Type B pancreatic cell (in vitro differentiated cells): ENCODE measurements at places on chromosomes 3 and 15.

DNA sequence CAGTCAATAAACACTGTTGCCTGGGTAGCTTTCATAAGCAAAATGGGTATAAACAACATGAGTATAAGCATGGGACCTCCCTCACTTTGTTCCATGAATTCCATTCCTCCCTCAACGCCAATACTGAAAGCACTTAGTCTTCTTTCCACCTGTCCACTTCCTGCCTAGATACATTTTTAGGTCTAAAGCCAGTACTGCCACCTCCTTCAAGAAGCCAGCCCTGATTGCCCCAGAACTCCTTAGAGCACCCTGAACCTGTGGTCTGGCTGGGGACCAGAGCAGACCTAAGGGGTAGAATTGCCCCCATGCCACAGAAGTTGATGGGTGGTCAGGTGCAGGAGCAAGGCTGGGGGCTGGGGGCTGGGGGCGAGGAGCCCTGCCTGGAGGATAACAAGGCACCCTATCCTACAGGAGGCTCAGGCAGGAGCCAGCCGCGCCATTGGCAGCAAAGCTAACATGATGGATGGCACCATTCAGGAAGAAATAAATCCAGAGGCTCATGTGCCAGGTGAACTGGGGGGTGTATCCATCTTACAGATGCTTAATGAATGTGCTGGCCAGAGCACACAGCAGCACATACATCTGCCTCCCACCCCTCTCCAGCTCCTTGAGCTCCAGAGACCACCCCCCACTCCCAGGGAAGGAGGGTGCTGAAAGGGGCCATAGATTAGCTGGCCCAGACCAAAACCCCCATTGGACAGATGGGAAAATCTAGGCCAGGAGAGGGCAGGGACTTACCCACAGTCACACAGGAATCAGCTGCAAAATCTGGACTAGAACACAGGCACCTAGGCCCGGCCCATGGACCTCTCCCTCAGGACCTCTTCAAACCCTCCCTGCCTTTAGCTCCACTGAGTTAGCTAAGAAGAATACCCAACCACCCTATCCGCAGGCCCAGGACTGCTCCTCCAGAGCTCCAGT lies 113.8 kb upstream of the LINGO1 start:
- DNase-seq: no peak

DNA sequence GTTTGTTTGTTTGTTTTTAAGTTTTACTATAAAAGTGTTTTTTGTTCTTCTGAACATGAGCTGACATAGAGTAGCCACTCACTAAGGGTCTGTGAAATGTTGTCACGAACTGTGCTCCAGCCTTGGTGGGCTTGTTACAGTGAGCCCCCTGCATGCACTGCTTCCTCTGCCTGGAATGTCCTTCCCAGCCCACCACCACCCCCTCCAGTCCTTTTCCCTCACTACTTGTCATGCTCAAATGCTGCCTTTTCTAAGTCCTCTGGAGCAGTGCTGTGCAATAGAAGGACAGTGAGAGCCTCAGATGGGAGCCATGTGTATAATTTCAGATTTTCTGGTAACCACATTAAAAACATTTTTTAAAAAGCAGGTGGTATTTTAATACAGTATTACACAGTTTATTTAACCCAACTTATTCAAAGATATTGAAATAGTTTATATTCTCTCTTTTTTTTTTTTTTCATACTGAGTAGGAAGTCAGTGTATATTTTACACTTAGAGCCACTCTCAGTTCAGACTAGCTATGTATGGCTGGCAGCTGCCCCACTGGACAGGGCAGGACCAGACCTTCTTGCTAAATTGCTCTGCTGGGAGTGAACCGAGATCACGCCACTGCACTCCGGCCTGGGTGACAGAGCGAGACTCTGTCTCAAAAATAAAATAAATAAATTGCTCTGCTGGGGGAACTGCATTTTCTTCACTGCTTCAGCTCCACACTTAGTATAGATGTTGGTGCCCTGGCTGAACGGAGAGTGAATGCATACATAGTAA lies 26.9 kb downstream of the MKRN2OS start:
- no peak for DNase-seq

- no peak for DNase-seq
Observed at GRCh38 chr3:170701696-170702678, 116.1 kb upstream of the SLC7A14 start.

- no peak for DNase-seq
Observed at GRCh38 chr3:47193871-47194859, 30.3 kb upstream of the SETD2 start.

- no peak for DNase-seq
Observed at GRCh38 chr3:151290673-151291072, 12.3 kb upstream of the P2RY14 start.

GRCh38 chr15:73632670-73633058 lies 525 bp downstream of the NPTN start:
- DNase-seq: peak; percentile 76

DNA sequence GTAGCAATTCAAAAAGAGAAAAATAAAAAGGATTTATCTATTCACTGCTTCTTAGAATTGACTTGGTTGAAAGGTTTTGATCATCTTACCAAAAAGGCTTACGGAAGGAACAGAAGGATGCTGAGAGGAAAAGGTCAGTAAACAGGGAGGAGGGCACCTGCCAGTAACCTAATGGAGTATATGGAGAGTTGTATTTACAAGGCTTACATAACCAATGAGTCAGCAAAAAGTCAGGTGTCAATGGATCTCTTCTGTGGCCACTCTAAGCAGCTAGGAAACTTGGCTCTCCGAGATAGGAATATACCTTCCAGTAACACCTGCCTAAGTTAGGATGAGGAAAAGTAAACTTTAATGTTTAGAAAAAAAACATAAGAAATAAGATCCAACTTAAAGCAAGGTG lies 80.5 kb upstream of the PLXND1 start:
- no peak for DNase-seq

DNA sequence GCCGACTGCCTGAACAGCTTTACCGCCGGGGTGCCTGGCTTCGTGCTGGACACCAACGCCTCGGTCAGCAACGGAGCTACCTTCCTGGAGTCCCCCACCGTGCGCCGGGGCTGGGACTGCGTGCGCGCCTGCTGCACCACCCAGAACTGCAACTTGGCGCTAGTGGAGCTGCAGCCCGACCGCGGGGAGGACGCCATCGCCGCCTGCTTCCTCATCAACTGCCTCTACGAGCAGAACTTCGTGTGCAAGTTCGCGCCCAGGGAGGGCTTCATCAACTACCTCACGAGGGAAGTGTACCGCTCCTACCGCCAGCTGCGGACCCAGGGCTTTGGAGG lies 815 bp downstream of the SPINT1 start:
- DNase-seq: no peak

DNA sequence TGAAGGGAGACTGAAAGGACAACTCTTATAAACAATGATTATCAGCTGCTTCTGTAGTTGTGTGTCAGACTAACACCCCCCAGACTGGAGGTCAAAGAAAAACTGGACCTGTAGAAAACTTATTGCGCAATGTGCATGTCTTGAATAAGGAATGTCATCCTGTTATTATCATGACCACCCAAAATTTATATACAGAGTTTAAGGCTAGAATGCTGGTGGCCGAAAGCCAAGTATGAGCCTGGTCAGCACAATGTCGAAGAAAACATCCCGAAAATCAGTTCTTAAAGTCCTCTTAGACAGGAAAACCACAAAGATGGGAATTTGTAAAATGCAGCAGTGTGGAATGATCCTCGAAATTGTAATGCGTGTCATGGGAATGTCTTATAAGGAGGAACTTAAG lies 29.3 kb downstream of the RFTN1 start:
- DNase-seq: no peak

GRCh38 chr3:10949197-10949596 lies 43.4 kb upstream of the SLC6A1 start:
- no peak for DNase-seq

DNA sequence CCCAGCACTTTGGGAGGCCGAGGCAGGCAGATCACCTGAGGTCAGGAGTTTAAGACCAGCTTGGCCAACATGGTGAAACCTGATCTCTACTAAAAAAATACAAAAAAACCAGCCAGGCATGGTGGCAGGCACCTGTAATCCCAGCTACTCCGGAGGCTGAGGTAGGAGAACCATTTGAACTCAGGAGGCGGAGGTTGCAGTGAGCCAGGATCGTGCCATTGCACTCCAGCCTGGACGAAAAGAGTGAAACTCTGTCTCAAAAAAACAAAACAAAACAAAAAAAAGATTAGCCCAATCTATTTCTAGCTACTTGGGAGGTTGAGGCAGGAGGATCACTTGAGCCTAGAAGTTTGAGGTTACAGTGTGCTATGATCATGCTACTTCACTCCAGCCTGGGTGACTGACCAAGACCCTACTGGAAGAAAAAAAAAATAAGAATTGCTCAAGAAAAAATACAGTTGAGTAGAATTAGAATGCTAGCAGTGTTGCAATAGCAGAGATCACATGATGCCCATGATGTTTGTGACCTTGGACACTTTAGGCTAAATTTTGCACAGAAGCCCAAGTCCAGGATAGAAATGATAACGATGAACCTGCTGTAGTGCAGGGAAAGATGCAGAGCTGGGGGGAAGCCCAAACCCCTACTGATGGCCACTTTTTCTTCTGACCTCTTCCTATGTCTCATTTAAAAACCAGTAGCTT lies 162.2 kb downstream of the LPP start:
- DNase-seq: no peak

- no peak for DNase-seq
Observed at GRCh38 chr15:72965671-72966070, 86.6 kb upstream of the NEO1 start.

GRCh38 chr15:89976246-89976600 lies 24.9 kb upstream of the ZNF710 start:
- no peak for DNase-seq

- no peak for DNase-seq
Observed at GRCh38 chr3:36496684-36497633, 116.7 kb downstream of the STAC start.

DNA sequence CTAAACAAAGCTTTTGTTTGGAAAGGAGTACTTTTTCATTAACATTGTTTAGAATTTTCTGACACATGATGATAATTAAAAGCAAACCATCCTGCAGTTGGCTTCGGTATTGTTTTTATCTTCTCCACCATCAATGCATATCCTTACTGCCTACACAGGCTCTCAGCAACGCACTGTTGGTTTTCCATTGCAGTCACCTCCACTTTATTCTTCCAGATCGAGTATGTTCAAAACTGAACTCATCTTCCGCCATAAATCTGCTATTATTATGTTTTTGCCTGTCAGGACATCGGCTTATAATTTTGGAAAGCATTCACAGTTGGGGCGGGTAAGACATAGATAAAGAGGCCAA lies 589 bp upstream of the SENP5 start:
- no peak for DNase-seq

- DNase-seq: no peak
Observed at GRCh38 chr15:31476866-31477265, 150.2 kb downstream of the KLF13 start.

DNA sequence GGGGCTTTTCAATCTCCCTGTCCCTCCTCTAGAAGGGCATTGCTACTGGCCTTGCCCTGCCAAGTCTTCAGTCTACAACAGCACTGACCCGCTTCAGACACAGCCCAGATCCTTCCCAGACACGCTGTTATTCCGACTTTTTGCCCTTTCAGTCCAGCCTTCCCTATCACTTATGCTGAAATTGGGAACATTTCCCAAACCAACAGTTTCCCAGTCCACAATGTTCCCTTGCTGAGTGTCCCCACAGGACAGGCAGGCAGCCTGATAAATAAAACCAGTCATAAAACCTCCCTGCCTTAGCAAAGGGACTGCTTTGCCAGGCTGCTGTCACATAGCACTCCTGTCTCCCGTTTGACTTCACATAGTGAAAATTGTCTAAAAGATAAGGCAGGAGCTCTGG lies 43.5 kb downstream of the GOLGA6L2 start:
- DNase-seq: no peak

DNA sequence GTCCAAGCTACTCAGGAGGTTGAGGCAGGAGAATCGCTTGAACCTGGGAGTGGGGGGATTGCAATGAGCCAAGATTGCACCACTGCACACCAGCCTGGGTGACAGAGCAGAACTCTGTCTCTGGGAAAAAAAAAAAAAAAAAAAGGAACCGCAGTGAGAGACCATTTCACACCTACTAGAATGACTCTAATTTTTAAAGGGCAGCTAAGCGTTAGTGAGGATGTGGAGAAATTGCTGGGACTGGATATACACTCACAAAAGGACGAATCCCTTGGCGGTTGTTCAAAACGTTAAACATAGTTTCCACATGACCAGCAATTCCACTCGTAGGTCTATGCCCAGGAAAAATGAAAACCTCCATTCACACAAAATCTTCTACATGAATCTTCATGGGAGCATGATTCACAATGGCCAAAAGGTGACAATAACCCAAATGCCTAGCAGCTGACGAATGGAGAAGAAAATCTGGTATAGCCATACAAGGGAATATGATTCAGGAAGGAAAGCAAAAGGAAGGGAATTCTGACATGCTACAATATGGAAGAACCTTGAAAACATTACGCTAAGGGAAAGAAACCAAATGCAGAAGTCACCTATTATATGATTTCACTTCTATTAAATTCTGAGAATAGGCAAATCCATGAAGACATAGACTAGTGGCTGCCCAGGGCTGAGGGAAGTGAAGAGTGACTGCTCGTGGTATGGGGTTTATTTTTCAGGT lies 127.0 kb downstream of the CHSY1 start:
- no peak for DNase-seq

GRCh38 chr3:52530918-52531826 lies 2.5 kb downstream of the NT5DC2 start:
- DNase-seq: no peak

DNA sequence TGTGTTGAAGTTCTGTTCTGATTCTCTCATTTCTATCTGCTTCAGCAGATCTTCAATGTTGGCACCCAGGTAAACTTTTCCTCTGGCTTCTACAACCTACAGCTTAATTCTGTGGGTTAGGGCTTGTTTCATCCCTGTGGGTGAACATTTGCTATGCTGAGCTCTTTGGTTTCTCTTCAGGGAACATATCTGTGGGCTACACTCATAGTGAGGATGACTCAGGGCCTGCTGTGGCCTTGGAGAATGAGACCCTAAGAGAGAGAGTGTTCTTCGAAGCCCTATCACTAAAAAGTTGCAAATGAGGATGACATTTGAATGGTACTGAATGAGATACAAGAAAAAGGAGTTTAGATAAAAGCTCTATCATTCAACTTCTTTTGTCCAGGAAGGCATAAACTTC lies 346.2 kb upstream of the CBLB start:
- no peak for DNase-seq

DNA sequence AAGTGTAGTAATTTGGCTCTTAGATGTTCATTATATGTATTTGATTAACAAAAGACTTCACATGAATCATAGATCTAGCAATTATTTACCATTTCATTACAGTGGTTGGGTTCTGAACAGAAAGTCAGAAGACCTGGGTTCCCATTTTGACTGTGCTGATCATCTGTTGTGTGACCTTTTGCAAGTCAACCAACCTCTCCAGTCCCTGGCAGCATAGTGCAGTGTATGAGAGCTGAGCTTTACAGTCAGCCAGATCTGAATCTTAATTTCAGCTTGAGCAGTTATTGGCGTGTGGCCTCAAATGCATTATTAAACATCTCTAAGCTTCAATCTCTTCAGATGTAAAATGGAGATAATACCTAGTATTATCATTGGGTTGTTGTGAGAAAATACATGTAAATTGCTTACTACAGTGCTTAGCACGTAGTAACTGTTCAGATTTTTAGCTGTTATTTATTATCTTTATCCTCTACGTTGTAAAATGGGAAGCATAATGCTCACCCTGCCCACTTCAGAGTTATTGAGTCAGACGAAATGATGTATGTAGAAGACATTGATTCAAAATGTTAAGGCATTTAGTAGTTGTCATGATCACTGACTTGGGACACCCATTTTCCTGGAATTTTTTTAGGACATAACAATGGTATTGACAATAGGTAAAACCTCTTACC lies 104.0 kb downstream of the KLHL25 start:
- DNase-seq: no peak
